Substantia nigra (tissue), 51 donors: ENCODE measurements at places on chromosomes 13 and 19.

DNA sequence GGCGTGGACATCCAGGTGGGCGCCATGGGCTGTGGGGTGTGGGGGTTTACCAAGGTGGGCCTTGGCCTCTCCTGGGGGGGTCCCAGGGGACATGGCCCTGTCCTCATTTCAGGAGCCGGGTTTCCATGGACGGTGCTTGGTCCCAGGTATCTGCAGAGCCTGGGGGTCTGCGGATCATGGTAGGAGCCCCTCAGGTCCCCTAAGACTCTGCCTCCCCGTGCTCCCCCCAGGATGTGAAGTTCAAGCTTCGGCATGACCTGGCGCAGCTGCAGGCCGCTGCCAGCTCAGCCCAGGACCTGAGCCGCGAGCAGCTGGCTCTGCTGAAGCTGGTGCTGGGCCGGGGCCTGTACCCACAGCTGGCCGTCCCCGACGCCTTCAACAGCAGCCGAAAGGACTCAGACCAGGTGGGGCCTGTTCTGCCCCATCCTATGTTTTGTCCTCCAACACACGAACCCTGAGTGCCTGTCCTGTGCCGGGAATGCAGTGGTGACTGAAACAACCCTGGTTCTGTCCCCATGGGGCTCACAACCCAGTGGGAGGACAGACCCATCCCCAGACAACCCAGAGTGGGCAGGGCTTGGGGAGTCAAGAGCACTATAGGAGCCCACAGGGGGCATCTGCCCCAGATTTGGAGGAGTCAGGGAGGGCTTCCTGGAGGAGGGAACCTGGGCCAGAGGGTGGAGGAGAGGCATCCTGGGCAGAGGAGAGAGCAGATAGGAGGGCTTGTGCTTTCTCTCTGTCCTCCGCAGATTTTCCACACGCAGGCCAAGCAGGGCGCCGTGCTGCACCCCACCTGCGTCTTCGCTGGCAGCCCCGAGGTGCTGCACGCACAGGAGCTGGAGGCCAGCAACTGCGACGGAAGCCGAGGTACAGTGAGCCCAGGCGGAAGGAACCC is 26.8 kb downstream of the DHX34 start:
- no peak for DNase-seq

- DNase-seq = no peak
Measured at GRCh38 chr13:62702502-62702901, 1286.9 kb upstream of the PCDH20 start.

- DNase-seq = no peak
Measured at GRCh38 chr19:9836021-9836420, 903 bp downstream of the PIN1 start.

GRCh38 chr19:15291089-15291488 is 41.2 kb downstream of the BRD4 start:
- DNase-seq = no peak

GRCh38 chr13:93320942-93321341 is 94.3 kb downstream of the GPC6 start:
- DNase-seq = no peak

GRCh38 chr13:113654175-113654560 is 3.8 kb downstream of the ATP4B start:
- no peak for DNase-seq

GRCh38 chr19:5145521-5146511 is 176.9 kb downstream of the KDM4B start:
- no peak for DNase-seq
